Panc1 (cell line): ENCODE measurements at places on chromosomes 7 and 10. TPM values are rescaled to one million over a fixed set of nuclear protein-coding genes. Genes with fewer than 3 reads are reported as not detected.

SPDYE2B gene
- not detected for total RNA-seq

IFIT1B gene
- not detected for total RNA-seq

HIP1 gene
- 43.3 TPM for total RNA-seq

OR2A12 gene
- not detected for total RNA-seq

ERVW-1 gene
- total RNA-seq: not detected

HABP2 gene
- total RNA-seq: 0.13 TPM
